Mesendoderm (in vitro differentiated cells): ENCODE measurements at places on chromosomes 16 and 17.

- peaks cover 2% of the 10 kb centered on the region for H3K4me1 ChIP-seq
- H3K4me3 ChIP-seq: no peak overlapping the region
- no peaks in the 10 kb centered on the region for H3K27me3 ChIP-seq
- no peak for DNase-seq
Observed at GRCh38 chr17:47207143-47208067, 1.7 kb upstream of the MYL4 start.

- H3K36me3 ChIP-seq: no peaks in the 10 kb centered on the region
- peaks cover 2% of the 10 kb centered on the region for H3K4me1 ChIP-seq
- DNase-seq: no peak
- H3K27ac ChIP-seq: no peak overlapping the region
Observed at GRCh38 chr16:57526498-57526897, 9.9 kb downstream of the CCDC102A start.

GRCh38 chr17:58626905-58627304, 64.9 kb downstream of the TEX14 start:
- no peak overlapping the region for H3K4me3 ChIP-seq
- no peaks in the 10 kb centered on the region for H3K27me3 ChIP-seq

- no peaks in the 10 kb centered on the region for H3K27me3 ChIP-seq
- H3K27ac ChIP-seq: no peak overlapping the region
- no peaks in the 10 kb centered on the region for H3K36me3 ChIP-seq
- H3K4me3 ChIP-seq: no peak overlapping the region
Observed at GRCh38 chr17:49755663-49756283, 8.2 kb downstream of the FAM117A start.

DNA sequence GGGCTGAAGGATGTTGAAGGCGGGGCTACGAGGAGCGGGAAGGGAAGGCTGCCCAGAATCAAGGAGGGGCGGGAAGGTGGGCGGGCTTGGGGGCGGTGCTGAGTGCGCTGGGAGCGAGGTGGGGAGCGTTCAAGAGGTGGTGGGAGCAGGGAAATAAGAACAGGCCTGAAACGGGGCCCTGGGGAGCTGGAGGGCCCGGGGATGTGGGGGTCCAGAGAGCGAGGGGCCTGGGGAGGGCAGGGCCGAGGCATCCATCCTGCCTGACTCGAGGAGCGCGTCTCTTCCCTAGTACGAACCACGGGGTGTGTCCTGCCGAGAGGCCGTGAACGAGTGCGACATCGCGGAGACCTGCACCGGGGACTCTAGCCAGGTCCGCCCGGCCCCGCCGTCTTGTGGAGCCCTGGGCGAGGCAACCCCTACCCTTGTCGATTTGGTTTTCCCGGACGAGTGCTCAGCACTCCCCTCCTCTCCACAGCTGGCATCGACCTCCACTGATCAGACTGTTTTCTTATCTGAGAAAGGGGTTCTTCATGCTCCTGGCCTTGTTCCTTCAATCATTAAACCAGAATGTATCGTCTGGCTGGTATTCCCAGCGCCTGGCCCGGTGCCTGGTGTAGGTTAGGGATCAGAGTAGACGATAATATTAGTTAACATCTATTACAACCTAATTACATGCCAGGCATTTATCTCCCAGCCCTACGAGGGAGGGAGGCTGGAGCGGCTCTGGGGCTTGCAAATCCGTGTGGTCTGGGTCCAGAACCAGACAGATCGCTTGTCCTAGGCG, 17.2 kb downstream of the ADAM11 start:
- no peak for DNase-seq
- H3K4me1 ChIP-seq: no peaks in the 10 kb centered on the region
- no peak overlapping the region for H3K27ac ChIP-seq
- H3K4me3 ChIP-seq: peak overlapping the region; percentile 23
- H3K36me3 ChIP-seq: no peaks in the 10 kb centered on the region

DNA sequence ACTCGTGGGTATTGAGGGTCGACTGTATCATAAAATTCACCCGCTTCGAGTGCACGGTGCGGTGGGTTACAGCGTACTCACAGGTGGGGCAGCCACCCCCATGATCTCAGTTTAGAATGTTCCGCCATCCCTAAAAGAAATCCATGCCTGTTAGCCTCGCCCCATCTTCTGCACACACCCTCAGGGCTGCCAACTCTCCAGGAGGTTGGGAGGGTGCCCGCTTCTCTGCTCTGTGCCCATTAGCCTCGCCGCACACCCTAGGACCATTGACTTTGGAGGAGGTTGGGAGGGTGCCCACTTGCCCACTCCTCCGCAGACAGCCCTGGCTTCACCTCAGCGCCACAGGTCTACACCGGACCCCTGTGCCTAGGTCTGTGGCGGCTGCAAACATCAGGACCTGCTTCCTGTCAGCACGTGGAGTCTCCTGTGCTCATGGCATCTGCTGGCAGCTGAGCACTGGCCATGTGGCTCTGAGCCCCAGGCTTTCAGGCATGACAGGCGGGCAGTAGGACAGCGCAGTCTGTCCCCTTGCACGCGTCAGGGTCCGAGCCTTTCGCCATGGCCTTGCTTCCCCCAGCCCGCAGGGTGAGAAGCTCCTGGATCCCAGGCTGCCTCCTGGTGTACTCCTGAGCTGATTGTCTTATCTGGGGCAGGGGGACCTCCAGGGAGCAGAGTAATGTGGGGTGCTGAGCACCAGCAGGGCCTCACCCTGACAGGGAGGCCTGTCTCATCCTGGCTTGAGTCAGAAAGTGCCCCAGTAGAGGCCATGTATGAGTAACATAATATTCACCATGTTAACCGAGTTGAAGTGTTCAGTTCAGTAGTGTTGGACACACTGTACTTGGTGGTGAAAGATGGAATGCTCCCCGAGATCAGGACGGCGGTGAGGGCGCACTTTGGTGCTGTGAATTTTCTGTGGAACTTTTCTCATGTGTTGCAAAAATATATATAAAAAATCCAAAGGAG, 21.9 kb downstream of the NME3 start:
- DNase-seq: no peak

DNA sequence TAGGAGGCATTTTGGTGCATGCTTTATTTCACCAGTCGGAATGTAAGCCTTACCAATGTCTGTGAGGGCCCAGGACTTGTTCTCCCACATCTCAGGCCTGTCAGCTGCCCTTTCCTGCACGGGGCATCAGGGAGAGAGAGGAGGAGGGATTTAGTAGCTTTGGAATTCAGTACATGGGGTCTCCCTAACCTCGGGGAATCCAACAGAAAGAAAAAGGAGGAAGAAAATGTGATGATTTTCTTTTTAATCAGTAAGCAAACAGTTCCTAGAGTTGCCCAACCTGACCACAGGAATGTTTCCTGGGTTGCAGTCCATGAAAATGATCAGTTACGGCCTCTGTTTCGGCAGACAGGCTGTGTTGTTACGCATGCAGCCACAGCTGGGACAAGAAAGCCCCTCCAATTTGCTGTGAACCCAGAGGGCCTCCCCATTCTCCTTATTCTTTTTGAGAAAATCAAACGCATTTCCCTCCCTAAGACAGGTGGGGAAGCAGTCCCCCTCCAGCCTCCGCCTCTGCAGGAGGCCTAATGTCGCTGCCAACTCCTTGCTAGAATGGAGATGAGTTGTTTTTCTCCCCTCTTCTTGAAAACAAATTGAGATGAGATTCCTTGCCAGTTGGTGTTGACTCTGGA, 53.1 kb upstream of the TANGO6 start:
- no peaks in the 10 kb centered on the region for H3K27me3 ChIP-seq
- DNase-seq: peak; percentile 45
- H3K27ac ChIP-seq: peak overlapping the region; percentile 17

GRCh38 chr16:59971264-59971663, 1237.1 kb upstream of the GOT2 start:
- H3K4me1 ChIP-seq: no peaks in the 10 kb centered on the region
- H3K4me3 ChIP-seq: no peak overlapping the region
- no peaks in the 10 kb centered on the region for H3K27me3 ChIP-seq

- H3K27ac ChIP-seq: no peak overlapping the region
- no peaks in the 10 kb centered on the region for H3K36me3 ChIP-seq
- no peak overlapping the region for H3K4me3 ChIP-seq
- peak; percentile 87 for DNase-seq
- no peaks in the 10 kb centered on the region for H3K27me3 ChIP-seq
Observed at GRCh38 chr16:50505714-50506542, 42.3 kb upstream of the NKD1 start.

DNA sequence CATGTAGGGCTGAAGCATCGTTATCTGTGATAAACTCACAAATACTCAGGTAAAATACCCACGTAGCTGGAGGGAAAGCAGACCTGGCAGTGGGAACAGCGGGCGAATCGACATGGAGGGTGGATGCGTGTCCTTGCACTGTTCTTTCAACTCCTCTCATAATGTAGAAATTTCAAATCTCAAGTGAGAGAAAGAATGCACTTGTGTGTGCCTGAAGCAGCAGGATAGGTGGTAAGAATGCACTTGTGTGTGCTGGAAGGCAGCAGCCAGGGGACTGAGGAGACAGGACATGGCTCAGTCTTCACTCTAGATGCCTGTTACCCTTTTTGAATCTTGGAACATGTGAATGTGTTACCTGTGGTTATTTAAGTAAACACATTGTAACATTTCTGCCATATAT, 10.4 kb downstream of the IFT140 start:
- no peaks in the 10 kb centered on the region for H3K27me3 ChIP-seq
- no peak overlapping the region for H3K4me3 ChIP-seq
- no peaks in the 10 kb centered on the region for H3K36me3 ChIP-seq
- H3K4me1 ChIP-seq: no peaks in the 10 kb centered on the region
- no peak overlapping the region for H3K27ac ChIP-seq

DNA sequence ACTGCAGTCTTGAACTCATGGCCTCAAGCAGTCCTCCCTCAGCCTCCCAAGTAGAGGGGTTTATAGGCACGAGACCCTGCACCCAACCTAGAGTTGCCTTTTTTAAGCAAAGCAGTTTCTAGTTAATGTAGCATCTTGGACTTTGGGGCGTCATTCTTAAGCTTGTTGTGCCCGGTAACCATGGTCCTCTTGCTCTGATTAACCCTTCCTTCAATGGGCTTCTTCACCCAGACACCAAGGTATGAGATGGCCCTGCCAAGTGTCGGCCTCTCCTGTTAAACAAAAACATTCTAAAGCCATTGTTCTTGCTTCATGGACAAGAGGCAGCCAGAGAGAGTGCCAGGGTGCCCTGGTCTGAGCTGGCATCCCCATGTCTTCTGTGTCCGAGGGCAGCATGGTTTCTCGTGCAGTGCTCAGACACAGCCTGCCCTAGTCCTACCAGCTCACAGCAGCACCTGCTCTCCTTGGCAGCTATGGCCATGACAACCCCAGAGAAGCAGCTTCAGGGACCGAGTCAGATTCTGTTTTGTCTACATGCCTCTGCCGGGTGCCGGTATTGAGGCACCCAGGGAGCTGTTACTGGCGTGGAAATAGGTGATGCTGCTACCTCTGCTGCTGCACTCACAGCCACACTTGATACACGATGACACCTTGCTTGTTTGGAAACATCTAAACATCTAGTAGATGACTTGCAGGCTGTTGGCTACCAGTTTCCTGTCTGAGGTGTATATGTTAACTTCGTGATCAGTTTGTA, 3.3 kb downstream of the RPL13 start:
- DNase-seq: no peak
- peaks cover 2% of the 10 kb centered on the region for H3K4me1 ChIP-seq
- H3K27ac ChIP-seq: no peak overlapping the region
- H3K36me3 ChIP-seq: peaks cover 24% of the 10 kb centered on the region

GRCh38 chr16:81650982-81651562, 128.0 kb upstream of the PLCG2 start:
- H3K36me3 ChIP-seq: no peaks in the 10 kb centered on the region
- peak; percentile 83 for DNase-seq
- H3K27me3 ChIP-seq: no peaks in the 10 kb centered on the region
- no peak overlapping the region for H3K4me3 ChIP-seq

- DNase-seq: no peak
- H3K4me1 ChIP-seq: no peaks in the 10 kb centered on the region
- no peak overlapping the region for H3K27ac ChIP-seq
- H3K27me3 ChIP-seq: no peaks in the 10 kb centered on the region
- H3K36me3 ChIP-seq: peaks cover 22% of the 10 kb centered on the region
- H3K4me3 ChIP-seq: no peak overlapping the region
Observed at GRCh38 chr17:45093444-45094110, 32.5 kb downstream of the NMT1 start.

GRCh38 chr16:4472880-4473279, 1.5 kb downstream of the NMRAL1 start:
- H3K27me3 ChIP-seq: no peaks in the 10 kb centered on the region
- peaks cover 2% of the 10 kb centered on the region for H3K4me1 ChIP-seq
- H3K4me3 ChIP-seq: no peak overlapping the region
- H3K27ac ChIP-seq: no peak overlapping the region
- no peaks in the 10 kb centered on the region for H3K36me3 ChIP-seq
- DNase-seq: no peak

DNA sequence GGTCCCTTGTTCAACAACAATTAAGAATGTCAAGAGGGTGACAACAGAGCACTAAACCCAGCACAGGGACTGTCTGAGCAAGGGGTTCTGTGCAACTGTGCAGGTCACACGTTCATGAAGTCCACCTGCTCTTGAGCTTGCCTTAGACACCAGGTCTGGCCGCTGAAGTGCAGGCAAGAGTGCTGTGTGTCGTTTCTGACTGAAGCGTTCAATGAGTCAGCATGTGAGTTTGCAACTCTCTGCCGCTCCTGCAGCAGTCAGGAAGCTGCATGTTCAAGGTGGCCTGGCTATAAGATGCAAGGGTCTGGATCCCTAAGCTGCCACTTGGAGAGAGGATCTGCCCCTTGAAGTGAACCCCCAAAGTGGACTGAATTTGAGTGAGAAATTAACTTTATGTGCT, 332.7 kb upstream of the HSBP1 start:
- no peaks in the 10 kb centered on the region for H3K27me3 ChIP-seq
- H3K36me3 ChIP-seq: no peaks in the 10 kb centered on the region
- no peak for DNase-seq
- H3K4me3 ChIP-seq: no peak overlapping the region

DNA sequence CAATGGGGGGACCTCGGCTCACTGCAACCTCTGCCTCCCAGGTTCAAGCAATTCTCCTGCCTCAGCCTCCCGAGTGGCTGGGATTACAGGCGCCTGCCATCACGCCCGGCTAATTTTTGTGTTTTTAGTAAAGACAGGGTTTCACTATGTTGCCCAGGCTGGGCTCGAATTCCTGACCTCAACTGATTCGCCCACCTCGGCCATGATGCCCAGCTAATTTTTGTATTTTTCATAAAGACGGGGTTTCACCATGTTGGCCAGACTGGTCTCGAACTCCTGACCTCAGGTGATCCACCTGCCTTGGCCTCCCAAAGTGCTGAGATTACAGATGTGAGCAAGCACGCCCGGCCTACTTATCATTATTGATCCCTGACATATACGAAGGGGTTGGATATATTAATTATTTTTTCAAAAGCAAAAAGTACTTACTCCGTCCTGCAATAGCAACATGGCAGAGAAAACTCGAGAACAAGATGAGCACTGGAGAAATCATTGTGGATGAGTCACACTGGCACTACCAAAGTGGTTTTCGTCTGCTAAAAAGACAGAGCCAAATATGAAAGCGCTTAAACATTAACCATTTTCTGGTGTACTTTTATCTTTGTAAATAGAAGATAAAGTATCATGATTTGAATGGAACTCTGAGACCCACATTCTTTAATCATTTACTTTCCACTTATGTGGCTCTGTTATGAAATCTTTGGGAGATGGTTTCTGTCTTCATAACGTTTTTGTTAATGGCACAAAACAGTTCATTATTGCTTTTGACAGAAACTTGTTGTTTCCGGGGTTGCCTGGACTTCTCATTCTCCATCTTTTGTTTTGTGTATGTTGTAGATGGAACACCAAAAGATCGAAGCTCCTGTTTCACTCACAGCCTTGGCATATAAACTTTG, at the start of gene APOH:
Gene APOH, minus strand, starts transcription at position 529 of the 896 bp plus-strand sequence. Its CDS starts 36 bp downstream, at position 493.
- no peak within 1 kb of the TSS for H3K27ac ChIP-seq
- no peaks in the 10 kb centered on the region for H3K36me3 ChIP-seq
- no peaks in the 10 kb centered on the region for H3K27me3 ChIP-seq
- H3K4me1 ChIP-seq: no peaks in the 10 kb centered on the region
- no peak for DNase-seq
